ENCODE measurements at places on chromosomes 6 and 20.

DNA sequence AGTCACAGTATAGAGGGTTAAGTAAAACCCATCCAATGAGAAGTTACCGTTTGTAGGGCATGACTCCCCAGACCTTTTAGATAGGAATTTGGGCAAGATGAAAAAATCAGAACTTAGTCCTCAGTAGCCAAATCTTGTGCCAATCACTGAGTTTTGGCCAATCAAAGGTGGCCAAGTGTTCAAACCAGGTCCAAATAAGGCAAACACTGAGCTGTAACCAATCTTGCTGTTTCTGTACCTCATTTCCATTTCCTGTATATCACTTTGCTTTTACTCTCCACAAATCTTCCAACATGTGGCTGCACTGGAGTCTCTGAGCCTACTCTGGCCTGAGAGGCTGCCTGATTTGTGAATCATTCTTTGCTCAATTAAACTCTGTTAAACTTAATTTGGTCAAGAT is 81.8 kb upstream of the GPR6 start:
- DNase-seq = no peak

DNA sequence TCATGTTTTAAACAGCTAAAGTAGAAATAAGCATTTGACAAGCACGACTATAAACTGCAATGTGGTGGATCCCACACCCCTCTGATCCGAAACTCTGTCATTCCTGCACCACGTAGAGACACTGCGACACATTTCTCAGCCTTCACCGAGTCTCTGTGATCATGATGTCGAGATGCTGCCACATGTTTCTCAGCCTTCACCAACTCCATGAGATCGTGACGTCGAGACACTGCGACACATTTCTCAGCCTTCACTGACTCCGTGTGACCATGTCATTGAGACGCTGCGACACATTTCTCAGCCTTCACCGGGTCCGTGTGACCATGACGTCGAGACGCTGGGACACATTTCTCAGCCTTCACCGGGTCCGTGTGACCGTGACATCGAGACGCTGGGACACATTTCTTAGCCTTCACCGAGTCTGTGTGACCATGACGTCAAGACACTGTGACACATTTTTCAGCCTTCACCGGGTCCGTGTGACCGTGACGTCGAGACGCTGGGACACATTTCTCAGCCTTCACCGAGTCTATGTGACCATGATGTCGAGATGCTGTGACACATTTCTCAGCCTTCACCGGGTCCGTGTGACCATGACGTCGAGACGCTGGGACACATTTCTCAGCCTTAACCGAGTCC is 143.0 kb downstream of the TTLL2 start:
- no peak for DNase-seq

GRCh38 chr6:56348578-56348977 is 101.2 kb upstream of the COL21A1 start:
- no peak for DNase-seq

GRCh38 chr20:50328222-50328979 is 137.8 kb downstream of the CEBPB start:
- no peak for DNase-seq

- DNase-seq = peak; percentile 63
Measured at GRCh38 chr20:61932711-61933480, 132.8 kb downstream of the TAF4 start.

- peak; percentile 52 for DNase-seq
Measured at GRCh38 chr20:34268851-34269636, 27.8 kb downstream of the ASIP start.

DNA sequence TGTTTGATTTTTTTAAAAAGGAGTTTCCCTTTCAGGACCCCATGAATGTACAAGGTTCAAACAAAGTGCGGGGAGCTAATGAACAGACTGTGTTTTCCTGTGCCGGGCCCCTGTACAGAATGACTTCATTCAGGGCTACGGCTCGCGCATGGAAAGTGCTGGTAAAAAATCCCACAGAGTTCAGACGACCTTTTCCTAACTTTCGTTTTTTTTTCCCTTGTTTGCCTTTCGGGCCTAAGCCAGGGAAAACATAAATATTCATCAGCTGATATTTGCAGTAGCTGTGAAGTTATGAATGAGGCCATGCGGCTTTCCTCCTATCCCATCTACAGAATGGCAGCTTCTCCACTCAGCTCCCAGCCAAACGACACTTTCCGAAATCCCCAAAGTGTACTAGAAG is 74.0 kb downstream of the HAO1 start:
- no peak for DNase-seq

- DNase-seq = no peak
Measured at GRCh38 chr6:40477246-40478126, 109.7 kb downstream of the LRFN2 start.

DNA sequence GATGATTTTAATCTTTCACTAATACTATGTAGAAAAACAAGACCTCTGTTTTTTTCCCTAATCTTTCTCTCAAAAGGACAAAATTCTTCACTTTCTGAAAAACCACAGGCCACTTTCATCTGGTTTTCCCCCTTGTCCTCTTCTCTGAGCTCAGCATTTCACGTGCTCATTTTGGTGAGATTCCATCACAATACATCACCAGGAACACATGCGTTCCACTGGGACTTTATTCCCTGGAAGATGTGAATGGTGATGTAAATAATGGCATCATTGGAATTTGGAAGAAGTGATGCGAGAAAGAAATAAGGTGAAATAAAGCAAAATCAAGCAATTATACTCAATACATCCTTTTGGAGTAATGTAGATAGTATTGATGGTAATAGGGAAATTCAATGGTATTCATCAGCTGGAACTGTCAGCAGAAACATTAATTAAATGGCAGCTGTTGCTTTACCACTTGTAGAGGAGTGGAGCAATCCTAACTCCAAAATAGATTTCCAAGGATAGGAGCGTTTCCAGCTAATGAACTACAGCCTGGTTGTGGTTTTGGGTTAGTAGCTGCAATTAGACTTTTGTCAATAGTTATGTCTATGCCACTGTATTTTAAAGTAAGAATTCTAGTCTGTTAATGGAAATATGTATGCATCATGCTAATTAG is 11.5 kb downstream of the FILIP1 start:
- no peak for DNase-seq

GRCh38 chr6:15077006-15077405 is 168.9 kb upstream of the JARID2 start:
- DNase-seq = no peak

- DNase-seq = no peak
Measured at GRCh38 chr6:68756454-68757375, 121.6 kb downstream of the ADGRB3 start.

DNA sequence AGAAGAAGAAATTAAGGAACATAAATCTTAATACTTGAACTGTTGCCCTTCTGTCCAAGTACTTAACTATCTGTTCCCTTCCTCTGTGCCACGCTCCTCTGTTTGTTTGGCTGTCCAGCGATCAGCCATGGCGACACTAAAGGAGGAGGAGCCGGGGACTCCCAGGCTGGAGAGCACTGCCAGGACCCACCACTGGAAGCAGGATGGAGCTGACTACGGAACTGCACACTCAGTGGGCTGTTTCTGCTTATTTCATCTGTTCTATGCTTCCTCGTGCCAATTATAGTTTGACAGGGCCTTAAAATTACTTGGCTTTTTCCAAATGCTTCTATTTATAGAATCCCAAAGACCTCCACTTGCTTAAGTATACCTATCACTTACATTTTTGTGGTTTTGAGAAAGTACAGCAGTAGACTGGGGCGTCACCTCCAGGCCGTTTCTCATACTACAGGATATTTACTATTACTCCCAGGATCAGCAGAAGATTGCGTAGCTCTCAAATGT is 17.1 kb downstream of the IRF4 start:
- no peak for DNase-seq

GRCh38 chr6:115909923-115910546 is 150.7 kb downstream of the FRK start:
- no peak for DNase-seq

GRCh38 chr6:28005152-28005890 is 48.3 kb downstream of the OR2B6 start:
- no peak for DNase-seq

- DNase-seq = no peak
Measured at GRCh38 chr6:150887978-150888563, 22.6 kb downstream of the MTHFD1L start.

DNA sequence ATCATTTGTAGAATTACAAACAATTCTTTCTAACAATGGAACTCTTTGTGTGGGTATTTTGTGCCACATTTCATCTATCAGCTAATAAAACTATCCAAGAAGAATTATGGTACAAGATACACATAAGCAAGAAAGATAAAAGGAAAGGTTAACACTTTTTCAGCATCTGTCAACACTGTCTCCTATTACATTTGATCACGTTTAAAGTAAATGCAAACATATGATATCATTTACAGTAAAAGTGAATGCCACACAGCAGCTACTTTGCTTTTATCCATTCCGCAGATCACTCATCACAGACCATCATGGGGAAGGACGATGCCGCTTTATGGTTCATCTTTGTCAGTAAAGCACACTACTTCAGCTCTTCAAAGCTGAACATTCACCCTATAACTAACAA is 456.4 kb upstream of the MANEA start:
- no peak for DNase-seq

- no peak for DNase-seq
Measured at GRCh38 chr6:138328210-138328609, 49.5 kb upstream of the SMIM28 start.

- DNase-seq = no peak
Measured at GRCh38 chr6:70412252-70413113, 825 bp upstream of the FAM135A start.

GRCh38 chr6:53347250-53347920 is 1.4 kb downstream of the ELOVL5 start:
- no peak for DNase-seq

DNA sequence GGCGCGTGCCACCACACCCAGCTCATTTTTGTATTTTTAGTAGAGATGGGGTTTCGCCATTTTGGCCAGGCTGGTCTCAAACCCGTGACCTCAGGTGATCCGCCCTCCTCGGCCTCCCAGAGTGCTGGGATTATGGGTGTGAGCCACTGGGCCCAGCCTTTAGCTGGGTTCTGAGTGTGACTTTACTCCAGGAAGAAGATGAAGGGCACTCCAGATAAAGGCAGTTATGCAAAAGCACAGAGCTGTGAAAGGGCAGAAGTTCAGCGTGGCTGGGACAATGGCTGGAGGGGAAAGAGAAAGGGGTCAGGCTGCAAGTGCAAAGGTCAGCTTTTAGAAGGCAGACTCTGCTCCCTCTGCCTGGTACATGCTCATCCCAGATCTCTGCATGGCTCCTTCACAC is 39.7 kb downstream of the MAP3K5 start:
- no peak for DNase-seq

- DNase-seq = no peak
Measured at GRCh38 chr20:7523288-7523687, 417.0 kb downstream of the HAO1 start.

- no peak for DNase-seq
Measured at GRCh38 chr20:41204304-41205265, 67.2 kb downstream of the PLCG1 start.

- DNase-seq = no peak
Measured at GRCh38 chr6:44022296-44022661, 105.0 kb downstream of the MRPL14 start.

GRCh38 chr6:85473748-85474147 is 23.9 kb downstream of the NT5E start:
- no peak for DNase-seq

DNA sequence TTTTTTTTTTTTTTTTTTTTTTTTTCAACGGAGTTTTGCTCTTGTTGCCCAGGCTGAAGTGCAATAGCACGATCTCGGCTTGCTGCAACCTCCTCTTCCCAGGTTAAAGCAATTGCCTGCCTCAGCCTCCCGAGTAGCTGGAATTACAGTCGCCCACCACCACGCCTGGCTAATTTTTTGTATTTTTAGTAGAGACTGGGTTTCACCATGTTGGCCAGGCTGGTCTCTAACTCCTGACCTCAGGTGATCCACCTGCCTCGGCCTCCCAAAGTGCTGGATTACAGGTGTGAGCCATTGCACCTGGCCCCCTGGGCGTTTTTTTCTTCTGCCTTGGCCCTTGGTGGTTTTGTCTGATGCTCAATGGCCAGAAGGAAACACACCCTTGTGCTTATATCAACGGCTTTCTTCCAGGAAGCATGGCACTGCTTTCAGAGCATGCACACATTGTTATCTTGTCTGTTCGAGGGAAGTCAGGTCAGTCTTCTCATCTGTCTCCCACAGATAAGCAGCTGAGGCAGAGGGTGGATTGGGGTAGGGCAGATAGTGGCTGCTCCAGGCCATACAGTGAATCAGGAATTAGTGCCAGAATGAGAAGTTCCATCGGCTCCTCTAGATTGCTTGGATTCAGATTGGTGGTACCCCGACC is 203.1 kb downstream of the TSHZ2 start:
- DNase-seq = no peak

GRCh38 chr20:9139106-9139833 is 70.4 kb downstream of the PLCB4 start:
- DNase-seq = no peak

DNA sequence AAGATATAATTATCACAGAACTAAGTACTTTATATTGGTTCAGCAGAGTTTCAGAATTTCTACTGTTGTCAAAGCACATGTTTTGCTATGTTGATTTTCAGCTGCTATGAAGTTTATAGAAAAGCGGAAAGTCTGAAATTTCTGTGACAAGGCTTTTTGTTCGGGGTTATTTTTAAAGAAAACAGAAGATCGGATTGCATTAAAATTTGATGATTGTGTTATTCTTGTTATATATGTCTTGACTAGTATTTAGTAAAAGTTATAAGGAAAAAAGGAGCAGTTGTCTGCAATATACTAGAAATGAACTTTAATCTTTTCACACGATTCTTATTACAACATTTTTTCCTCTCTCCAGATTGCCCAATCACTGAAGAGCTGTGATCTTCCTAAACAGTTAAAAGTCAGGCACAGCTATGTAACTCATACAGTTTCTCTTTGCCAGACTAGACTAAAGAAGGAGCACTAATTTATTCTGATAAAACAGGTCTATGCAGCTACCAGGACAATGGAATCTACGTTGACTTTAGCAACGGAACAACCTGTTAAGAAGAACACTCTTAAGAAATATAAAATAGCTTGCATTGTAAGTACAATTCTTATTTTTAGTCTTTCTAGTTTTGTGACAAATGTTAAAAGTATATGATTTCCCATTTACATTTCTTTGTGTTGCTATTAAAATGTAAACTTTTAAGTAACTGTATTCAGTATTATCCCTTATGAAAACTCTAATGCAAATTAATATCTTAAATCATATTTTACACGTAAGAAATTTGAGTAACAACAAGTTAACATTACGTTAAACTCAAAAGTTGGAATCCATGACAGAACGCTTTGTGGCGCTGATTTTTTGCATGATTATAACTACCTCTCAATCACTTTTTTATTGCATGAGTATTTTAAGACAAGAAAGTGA is at the start of gene ENPP3:
Gene ENPP3 (plus strand): TSS at position 423 of the 913 bp plus-strand sequence. CDS start 83 bp downstream, at position 506.
- DNase-seq = no peak

- DNase-seq = no peak
Measured at GRCh38 chr6:10411971-10412460, 2.9 kb downstream of the TFAP2A start.

DNA sequence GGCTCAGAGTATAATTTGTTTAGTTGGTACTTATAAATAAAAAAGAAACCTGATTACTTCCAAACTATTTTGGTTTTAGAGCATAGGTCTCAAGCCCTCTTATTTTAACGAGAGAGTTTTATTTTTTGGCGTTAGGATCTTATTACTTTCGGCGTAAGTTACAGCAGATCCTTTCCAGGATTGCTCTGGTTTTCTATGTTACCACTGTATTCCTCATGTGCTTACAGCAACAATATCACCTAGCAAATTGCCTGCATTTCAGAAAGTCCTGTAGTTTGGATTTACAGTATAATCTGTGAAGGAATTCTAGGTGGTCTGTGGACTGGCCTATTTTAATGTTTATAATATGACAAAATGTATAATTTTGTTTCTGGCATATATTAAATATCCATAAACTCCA is 54.1 kb downstream of the TRMT11 start:
- DNase-seq = no peak
